ENCODE measurements at places on chromosomes 5 and 9.

- no peak for DNase-seq
Measured at GRCh38 chr9:116090030-116090770, 63.4 kb upstream of the PAPPA start.

DNA sequence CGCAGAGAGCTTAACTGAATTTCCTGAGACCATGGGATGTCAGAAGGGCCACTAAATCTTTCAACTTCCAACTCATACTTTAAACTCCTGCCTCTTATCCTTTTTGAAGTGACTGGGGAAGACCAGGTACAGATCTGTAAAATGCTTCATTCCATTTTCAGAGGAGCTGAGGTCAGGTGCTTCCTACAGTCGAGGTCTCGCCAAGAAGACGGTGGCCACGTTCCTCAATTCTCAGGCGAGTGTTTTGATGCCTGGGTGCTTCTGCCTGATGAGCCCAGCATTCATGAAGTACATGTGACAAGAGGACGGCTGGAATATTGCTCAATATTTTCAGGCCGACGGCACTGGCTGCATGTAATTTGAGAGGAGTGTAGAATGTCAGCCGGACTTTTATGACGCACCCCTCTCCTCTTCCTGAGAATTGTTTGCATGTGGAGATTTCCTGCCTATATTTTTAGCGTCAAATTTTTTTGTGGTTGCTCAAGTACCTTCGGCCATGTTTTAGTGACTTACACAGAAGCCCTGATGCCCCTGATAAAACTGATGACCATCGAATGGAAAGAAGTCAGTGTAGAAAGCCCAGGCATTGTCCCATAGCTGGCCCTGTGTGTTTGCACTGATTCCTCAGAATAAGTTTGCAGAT lies 38.8 kb upstream of the GLRX start:
- no peak for DNase-seq

GRCh38 chr5:108148715-108149139 lies 233.2 kb downstream of the FBXL17 start:
- no peak for DNase-seq

- no peak for DNase-seq
Measured at GRCh38 chr5:135592312-135593045, 13.7 kb upstream of the CXCL14 start.

DNA sequence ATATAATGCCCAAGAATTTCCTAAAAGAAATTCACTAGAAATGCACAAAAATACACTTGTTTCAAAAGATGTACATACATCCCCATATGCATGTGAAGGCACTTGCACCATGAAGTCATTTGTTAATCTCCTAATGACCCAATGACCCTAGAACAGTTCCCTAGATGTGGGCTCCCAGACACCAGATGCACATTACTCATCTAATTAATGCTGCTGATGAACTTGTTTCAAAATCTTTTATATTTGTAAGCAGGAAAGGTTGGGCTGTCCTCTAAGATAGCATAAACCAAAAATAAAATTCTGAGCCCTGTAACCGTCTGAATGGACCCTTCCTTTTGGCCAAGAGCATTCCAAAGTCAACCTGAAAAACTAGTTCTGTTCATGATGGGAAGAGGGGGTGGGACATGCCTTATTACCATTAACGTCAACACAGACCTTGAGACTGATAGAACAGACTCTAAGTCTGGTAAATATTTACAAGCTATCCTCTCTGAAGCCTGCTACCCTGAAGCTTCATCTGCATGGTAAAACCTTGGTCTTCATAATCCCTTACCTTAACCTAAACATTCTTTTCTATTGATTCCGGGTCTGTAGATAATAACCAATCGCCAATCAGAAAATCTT lies 91.0 kb upstream of the DAPK1 start:
- DNase-seq: no peak

GRCh38 chr9:129177443-129177790 lies 644 bp downstream of the IER5L start:
- DNase-seq: no peak

GRCh38 chr5:137141779-137142178 lies 357.3 kb downstream of the SPOCK1 start:
- DNase-seq: no peak

GRCh38 chr5:78211052-78211451 lies 83.4 kb downstream of the AP3B1 start:
- DNase-seq: no peak

DNA sequence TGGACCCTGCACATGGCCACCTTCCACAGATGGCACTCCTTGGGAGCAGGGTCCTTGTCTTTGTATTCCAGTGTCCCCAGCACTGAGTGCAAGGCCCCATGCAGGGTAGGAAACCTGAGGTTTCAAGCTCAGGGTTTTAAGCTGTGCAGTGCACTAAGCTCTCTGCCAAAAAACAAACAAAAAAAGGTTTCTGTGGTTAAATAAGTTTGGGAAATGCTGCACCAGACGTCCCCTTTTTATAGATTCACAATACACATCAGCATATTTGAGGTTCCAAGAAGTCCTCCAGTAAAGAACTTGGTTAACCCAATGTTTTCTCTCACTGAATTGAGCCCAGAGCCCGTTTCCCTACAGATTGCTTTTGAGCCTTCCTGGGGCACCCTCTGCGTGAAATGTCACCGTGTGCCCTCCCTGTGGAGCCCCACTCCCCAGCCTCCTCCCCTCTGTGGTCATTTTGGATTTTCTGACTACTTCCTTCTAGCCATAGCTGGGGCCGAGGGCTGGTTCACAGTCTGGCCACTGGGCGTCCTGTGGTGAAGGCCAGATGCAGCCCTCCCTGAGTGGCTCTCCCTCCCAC lies 17.1 kb downstream of the DELE1 start:
- DNase-seq: no peak

DNA sequence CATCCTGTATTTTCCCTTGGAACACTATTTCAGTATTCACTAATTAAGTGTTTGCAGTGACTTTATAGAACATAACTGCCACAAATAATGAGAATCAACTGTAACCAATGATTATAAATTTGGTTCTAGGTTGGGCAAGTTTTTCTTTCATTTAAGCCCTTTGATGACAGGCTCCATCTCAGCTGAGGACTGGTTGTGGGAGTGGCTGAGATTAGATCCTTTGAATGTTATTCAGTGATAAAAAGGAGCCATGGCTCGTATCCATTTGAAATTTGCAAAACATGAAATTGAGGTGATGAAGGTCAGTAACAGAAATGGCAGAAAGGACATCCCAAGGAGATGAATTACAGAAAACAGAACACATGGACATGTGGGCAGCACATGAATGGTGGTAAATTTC lies 138.1 kb upstream of the PCA3 start:
- DNase-seq: no peak

DNA sequence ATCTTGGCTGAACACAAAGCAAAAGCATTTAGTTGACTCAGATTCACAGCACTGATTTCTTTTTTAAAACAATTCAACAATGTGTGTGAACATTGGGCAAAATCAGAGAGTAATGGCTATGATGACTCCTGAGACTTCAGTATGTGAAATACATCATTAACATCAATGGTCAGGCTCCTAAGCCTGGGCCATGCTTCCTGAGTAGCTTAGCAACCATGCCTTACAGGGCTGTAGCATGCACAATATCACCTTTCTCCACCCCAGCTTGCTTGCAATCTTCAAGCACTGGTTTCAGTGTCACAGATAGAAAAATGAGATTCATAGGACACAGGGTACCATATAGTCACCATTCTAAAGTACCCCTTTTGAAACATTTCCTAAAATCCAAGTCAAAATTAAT lies 41.3 kb downstream of the MACROH2A1 start:
- DNase-seq: no peak

- DNase-seq: no peak
Measured at GRCh38 chr5:55625589-55625909, 86.6 kb downstream of the SLC38A9 start.

GRCh38 chr5:50593681-50594080 lies 72.8 kb upstream of the PARP8 start:
- DNase-seq: peak; percentile 19

- no peak for DNase-seq
Measured at GRCh38 chr5:72510610-72511181, 3.5 kb upstream of the ZNF366 start.

- no peak for DNase-seq
Measured at GRCh38 chr5:138724470-138725146, 28.6 kb upstream of the CTNNA1 start.

DNA sequence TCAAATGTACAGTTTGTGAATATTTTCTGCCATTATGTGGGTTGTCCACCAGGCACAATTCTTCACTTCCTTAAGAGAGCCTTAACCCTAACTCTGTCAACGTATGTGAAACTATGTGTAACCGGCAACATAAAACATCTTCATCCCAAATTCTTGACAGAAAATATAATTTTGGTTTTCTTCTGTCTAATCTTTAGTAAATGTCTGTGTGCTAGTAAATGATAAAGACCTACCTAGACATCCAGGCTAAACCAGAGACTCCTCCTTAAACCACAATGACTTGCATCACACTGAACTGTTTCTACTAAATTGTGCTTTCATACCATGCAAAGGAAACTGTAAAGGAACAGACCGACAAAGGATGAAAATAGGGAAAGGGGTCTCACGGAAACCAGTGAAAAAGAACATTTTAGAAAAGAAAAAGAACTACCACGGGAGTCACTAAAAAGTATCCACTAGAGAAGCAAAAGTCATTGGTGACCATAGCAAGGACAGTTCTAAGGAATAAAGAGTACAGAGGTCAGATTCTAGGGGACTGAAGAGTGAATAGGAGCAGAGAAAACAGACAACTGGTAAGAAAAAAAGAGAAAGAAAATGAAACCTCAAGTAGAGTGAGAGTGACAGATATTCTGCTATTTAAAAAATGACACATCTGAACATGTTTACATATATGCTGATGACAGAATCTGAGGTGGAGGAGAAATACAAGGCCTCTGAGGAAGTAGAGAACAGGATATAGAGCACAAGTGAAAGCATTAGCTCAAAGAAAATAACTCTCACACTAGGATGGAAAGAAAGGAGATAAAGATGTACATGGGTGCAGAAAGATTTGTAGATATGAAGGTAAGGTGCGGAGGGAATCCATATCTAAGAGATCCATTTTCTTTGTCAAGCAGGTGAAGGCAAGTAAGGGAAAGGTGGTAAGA lies 49.4 kb downstream of the FNIP1 start:
- no peak for DNase-seq

DNA sequence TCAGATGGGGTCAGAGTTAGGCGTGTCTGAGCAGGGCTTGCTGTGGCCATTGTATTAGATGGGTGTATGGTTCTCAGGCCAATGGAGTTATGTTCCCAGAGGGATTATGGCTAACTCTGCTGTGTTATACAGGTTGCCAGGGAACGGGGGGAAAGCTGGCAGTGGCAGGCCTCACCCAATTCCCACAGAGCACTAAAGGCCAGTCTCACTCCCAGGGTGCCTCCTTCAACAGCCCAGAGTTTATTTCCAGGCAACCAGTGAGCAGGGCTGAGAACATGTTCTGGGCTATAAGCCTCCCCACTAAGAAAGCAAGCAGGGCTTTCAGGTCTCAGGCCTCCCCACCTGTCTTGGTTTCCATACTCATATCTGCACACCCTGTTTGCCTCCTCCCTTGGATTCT lies 597.9 kb downstream of the ZNF608 start:
- DNase-seq: no peak

GRCh38 chr9:133509179-133510083 lies 15.3 kb downstream of the MYMK start:
- no peak for DNase-seq

DNA sequence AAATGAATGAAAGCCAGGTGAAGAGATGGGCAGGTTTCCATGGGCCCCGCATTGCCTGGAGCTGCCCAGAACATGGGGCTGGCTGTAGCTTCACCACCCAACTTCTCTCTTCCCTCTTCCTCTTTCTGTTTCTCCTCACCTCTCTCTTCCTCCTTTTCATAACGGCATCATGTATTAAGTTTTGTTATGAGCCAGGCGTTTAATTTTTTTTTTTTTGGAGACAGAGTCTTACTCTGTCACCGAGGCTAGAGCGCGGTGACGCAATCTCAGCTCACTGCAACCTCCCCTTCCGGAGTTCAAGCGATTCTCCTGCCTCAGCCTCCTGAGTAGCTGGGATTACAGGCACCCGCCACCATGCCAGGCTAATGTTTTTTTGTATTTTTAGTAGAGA lies 13.0 kb upstream of the SPINK4 start:
- no peak for DNase-seq

DNA sequence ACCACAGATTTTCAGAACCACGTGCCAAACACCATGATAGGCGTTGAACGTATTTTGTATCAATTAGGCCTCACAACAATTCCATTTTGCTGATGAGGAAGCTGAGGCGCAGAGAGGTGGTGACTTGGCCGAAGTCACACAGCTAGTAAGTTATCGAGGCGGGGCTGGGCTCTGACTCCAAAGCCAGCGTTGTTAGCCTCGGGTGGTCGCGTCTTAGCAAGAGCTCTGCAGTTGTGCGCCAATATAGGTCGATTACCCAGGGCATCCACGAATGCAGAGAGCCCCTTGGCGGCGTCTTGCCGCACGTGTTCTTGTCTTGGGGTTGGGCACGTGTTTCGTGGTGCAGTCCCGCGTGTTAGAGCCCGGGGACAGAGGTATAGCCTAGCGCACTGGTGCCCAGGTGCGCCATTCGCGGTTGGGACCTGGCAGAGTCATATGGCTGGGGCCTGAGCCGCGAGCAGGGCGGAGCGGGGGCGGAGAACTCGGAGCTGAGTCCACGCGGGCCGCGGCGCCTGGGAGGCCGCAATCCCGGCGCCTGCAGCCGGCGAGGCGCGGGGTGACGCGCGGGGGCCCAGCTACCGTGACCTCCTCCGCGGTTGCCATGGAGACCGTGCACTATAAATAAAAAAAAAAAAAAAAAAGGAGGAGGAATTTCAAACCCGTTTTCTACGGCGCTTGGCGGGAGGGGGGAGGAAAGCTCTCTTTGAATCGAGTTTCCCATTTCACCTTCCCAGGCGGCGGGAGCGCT lies 62.3 kb downstream of the CXXC5 start:
- DNase-seq: peak; percentile 57

- DNase-seq: no peak
Measured at GRCh38 chr9:17204611-17205152, 69.8 kb downstream of the CNTLN start.

DNA sequence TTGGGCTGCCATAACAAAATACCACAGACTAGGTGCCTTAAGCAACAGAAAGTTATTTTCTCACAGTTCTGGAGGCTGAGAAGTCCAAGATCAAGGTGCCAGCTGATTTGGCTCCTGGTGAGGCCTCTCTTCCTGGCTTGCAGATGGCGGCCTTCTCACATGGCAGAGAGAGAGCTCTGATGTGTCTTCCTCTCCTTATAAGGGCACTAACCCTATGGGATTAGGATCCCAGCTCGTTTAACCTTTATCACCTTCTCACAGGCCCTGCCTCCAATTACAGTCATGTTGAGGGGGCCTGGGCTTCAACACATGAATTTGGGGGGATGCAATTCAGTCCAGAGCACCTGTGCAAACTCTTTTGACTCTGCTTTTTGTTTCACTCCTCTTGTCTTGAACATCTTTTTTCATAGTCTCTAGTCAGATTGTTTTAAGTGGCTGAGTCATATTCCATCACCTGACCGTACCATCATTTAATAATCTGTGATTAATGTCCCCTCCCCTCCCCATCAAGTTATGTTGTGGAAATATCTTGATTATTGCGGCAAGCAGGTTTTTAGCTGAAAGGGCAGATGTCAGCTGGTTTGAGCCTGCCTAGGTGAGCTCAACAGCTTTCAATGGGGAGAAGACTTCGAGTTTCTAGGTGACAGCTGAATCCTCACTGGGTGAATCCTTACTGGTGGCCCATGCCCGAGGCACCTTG lies 61.8 kb downstream of the NDFIP1 start:
- DNase-seq: no peak

GRCh38 chr5:80238097-80238496 lies 17.8 kb downstream of the SERINC5 start:
- peak; percentile 38 for DNase-seq

Measured in stimulated activated naive CD4-positive, alpha-beta T cell (primary cell).